ENCODE measurements at places on chromosomes 2 and 18. TPM values are rescaled to one million over a fixed set of nuclear protein-coding genes. Genes with fewer than 3 reads are reported as not detected.

Gene RFTN2
- total RNA-seq = 6.8 TPM

Gene NT5DC4
- total RNA-seq = not detected

Gene GPC1
- 82.5 TPM for total RNA-seq

DNA sequence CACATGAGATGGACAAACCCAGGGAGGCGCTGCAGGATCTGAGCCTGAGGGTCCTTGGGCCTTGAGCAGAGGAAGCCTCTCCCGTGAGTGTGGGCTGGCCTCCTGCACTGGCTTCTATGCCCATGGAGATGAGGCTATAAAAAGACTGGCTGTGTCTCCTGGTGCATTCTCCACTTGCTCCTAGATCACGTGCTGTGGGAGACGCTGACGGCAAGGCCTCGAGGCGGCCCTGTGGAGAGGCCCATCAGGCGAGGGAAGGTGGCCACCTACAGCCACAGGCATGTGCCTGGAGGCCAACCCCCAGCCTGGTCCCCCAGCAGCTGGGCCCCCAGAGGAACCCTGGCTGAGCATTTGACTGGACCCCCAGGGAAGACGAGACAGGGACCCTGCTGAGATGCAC, 198.9 kb downstream of the TWIST2 start:
- no peak for DNase-seq

GRCh38 chr2:80525152-80525551, 220.6 kb upstream of the LRRTM1 start:
- DNase-seq = no peak

DNA sequence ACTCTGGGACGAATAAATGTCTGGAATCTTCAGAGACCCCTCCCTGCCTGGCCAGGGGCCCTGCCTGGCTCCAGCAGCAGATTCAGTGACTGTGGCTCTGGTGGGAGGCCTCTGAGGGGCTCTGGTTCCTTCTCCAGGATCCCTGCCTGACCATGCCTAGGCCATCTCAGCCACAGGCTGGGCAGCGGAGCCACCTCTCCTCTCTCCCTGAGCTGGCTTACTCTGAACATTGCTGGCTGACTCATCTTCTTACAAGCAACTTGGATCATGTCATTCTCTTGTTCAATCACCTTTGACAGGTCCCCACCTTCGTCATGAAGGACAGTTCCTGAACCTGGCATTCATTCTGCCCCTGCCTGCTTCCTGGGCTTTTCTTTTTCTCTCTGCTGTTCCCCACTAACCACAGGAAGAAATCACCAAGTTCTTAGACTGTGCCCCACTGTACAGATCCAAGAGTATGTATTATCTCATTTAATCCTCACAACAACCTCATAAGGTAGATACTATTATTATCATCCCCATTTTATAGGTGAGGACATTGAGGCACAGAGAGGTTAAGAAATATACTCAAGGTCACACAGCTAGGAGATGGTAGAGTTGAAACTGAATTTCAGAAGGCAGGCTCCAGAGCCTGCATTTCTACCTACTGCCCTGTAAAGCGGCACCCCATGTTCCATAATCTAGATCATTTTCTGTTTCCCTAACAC, 155.5 kb upstream of the SMAD2 start:
- DNase-seq = no peak
